Calu3 (cell line): ENCODE measurements at places on chromosomes 1 and 21. TPM values are rescaled to one million over a fixed set of nuclear protein-coding genes. Genes with fewer than 3 reads are reported as not detected.

OR2L13 gene
- total RNA-seq: not detected in 2 replicates

CRYAA gene
- total RNA-seq: not detected in 2 replicates

LAMC2 gene
- total RNA-seq: 498 and 642 TPM in 2 replicates

DNA sequence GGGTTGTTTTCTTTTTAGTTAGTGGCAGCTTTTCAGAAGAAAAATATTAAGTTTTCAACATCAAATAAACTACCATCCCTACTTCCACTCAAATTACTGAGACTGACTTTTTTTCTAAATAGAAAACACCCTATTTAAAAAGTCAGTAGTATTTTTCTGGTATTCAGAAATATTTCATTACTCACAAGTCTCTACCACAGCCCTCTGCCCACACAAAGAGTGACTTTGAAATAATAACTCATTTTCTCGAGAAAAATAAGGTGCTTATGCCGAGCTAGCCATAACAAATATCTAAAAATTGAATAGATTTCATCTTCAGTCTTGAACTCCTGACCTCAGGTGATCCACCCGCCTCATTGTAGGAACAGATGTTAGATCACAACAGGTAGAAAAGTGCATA lies 41.8 kb upstream of the USP25 start:
- H3K36me3 ChIP-seq: no peaks in the 10 kb centered on the region
- peaks cover 10% of the 10 kb centered on the region for H3K4me1 ChIP-seq
- no peak for DNase-seq
- H3K27me3 ChIP-seq: no peaks in the 10 kb centered on the region
- H3K27ac ChIP-seq: no peak overlapping the region
- H3K4me3 ChIP-seq: no peak overlapping the region

GRCh38 chr1:92043621-92044020 lies 13.8 kb downstream of the EPHX4 start:
- H3K4me1 ChIP-seq: no peaks in the 10 kb centered on the region
- no peaks in the 10 kb centered on the region for H3K36me3 ChIP-seq
- H3K27ac ChIP-seq: no peak overlapping the region
- no peak for DNase-seq
- no peak overlapping the region for H3K4me3 ChIP-seq

GRCh38 chr1:84103197-84103992 lies 40.7 kb upstream of the PRKACB start:
- no peak overlapping the region for H3K4me3 ChIP-seq
- DNase-seq: peak; percentile 21
- H3K27ac ChIP-seq: peak overlapping the region; percentile 61
- H3K4me1 ChIP-seq: peaks cover 18% of the 10 kb centered on the region
- H3K27me3 ChIP-seq: no peaks in the 10 kb centered on the region
- H3K36me3 ChIP-seq: no peaks in the 10 kb centered on the region

GRCh38 chr1:60899464-60899863 lies 182.9 kb upstream of the NFIA start:
- DNase-seq: no peak
- no peak overlapping the region for H3K27ac ChIP-seq
- peaks cover 8% of the 10 kb centered on the region for H3K4me1 ChIP-seq
- no peaks in the 10 kb centered on the region for H3K27me3 ChIP-seq
- no peak overlapping the region for H3K4me3 ChIP-seq
- H3K36me3 ChIP-seq: no peaks in the 10 kb centered on the region
